Hematopoietic multipotent progenitor cell treated with erythropoietin and hydrocortisone succinate and interleukin-3 and kit ligand, for 4 days (in vitro differentiated cells): ENCODE measurements at places on chromosomes 7 and 10.

DNA sequence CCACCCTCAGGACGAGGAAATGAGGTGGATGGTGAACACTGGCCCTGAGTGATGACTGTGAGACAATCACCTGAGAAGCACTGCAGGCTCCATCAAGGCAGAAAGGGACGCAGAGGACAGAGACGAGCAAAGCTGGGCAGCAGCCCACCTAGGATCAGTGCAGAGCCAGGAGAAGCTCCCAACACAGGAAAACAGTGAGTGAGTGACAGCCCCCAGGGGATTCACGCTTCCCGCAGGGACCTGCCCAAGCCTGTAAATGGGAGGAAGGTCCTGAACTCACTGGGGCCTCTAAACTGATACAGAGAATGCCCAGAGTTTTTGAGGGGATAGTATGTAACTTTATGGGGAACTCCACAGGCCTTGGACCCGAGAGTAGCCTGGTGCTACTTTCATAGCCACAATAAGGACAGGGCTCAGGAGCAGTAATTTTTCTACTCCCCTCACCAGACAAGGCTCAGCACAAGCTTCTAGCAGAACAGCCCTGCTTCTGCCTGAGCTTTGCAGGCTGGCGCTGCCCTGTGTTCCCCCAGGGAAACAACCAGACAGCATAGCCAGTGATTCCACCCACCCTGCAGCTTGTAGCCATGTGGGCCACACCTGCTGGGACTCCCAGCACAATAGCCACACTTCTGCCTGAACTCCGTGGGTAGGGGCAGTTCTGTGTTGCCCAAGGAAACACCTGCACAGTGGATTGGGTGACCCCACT is 708.4 kb downstream of the POM121L12 start:
- DNase-seq: no peak

DNA sequence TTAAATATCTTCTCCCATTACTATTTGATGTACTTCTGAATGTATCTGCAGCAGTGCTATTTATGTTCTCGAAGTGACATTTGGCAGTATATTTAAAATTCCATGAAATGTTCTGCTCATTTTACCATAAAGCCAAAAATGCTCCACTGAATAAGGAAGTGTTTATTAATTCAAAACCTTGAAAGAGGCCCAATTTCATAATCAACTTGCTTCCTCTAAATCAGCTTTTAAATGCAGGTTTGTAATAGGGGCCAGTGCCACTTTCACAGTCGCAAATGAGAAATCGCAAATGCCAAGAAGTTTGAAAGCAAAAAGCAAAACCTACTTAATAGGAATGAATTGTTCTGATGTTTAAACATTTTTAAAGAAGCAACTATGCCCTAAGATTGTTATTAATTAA is 11.4 kb downstream of the NHLRC2 start:
- DNase-seq: peak; percentile 67

- no peak for DNase-seq
Observed at GRCh38 chr10:88346144-88346977, 236.8 kb downstream of the RNLS start.

DNA sequence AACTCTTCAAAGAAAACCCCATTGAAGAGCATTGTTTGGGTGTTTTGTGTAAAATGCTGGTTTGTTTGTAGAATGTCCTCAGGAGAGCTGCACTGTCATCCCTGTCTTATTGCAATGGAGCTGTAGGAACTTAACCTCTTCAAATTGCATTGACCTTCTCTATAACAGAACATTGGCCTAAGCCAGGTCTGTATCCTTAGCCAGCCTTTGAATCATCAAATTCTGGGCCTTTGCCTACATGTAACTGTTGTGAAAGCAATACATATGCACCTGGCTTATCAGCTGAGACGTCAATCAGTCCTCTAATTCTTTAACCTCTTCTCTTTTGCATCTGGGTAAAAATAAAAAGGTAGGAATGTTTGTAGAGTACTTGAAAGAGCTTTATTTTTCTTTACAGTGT is 196.0 kb downstream of the CSTF2T start:
- no peak for DNase-seq

- DNase-seq: no peak
Observed at GRCh38 chr10:47278152-47278473, 21.9 kb upstream of the GDF10 start.

DNA sequence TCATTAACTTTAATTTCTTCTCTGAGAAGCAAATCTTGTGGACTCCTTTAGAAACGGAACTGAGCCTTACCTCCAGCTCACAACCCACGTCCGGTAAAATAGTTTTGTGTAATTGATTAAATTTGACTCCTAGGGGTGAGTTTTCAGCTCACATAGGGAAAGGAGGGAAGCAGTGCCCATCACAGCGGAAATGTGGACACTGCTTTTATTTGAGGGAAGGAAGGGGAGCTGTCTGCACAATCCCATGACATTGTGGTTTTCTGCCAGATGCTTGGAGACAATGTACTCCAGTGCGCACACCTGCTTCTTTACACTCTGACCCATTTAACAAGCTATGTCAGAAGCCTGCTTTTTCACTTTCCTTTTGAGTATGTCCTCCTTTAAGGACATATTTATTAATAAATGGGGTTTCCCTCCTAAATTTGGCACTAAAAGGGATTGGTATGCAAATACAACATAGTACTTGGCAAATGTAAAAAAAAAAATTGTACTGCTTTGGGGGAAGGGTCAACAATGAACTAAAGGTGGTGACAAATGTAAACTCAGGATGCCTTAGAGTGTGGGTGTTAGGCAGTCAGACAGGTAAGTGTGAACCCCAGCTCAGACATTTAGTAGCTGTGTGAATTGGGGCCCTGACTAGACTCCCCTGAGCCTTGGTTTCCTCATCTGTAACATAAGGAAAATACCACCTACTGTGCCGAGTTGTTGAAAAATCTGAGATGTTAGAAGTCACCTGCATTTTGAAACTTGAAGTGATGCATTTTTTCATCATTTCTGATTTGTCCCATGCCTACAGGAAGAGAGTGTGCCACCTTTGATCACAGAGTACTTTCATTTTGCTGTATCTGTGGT is 90.2 kb upstream of the KLF6 start:
- no peak for DNase-seq

DNA sequence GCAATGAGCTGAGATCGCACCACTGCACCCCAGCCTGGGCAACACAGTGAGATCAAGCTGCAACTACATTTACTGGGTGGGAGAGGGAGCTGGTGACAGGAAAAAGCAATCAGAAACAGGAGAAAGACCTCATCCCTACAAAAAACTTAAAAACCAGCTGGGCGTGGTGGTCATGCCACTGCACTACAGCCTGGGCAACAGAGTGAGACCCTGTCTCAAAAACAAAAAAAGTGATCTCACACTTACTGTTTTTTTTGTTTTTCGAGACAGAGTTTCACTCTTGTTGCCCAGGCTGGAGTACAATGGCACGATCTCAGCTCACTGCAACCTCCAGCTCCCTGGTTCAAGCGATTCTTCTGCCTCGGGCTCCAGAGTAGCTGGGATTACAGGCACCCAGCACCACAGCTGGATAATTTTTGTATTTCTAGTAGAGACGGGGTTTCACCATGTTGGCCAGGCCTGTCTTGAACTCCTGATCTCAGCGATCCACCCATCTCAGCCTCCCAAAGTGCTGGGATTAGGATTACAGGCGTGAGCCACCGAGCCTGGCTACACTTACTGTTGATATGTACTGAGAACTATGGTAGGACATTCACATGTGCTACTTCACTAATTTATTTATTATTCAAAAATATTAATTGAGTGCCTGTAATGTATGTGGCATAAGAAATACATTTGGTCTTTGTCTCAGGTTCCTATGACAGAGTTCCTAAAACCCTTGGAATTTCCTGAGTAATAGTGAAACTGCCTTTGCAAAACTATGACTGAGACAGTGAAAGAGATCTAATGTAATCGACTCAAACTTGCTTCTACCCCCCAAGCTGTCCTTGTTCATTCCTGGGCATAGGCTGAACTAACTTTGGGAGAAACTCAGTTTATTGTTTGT is 27.7 kb upstream of the NRBF2 start:
- DNase-seq: no peak

GRCh38 chr7:104627516-104627915 is 299.1 kb downstream of the LHFPL3 start:
- DNase-seq: peak; percentile 67

DNA sequence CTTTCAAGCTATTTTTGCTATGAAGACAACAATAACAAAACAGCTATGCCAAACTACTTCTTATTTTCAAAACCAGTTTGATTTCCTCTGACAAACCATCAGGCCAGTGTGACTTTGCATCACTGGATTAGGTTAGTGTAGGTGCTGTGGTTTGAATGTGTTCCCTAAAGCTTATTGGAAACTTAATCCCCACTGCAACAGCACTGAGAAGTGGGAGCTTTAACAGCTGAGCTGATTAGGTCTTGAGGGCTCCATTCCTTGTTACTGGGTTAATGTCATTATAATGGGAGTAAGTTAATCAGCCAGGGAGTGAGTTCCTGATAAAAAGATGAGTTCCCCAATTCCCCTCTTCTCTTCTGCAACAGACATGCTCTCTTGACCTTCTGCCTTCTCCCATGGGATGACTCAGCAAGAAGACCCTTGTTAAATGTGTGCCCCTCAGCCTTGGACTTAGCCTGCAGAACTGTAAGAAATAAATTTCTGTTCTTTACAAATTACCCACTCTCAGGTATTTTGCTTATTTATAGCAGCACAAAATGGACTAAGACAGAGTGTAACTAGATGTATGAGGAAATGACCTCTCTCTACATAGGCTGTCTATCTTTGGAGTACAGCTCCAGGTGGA is 186.8 kb downstream of the CTTNBP2 start:
- no peak for DNase-seq

- no peak for DNase-seq
Observed at GRCh38 chr7:5276611-5277010, 6.1 kb upstream of the SLC29A4 start.

GRCh38 chr7:2198760-2199159 is 34.0 kb downstream of the MAD1L1 start:
- no peak for DNase-seq

GRCh38 chr10:11663763-11664555 is 52.5 kb upstream of the USP6NL start:
- DNase-seq: no peak

DNA sequence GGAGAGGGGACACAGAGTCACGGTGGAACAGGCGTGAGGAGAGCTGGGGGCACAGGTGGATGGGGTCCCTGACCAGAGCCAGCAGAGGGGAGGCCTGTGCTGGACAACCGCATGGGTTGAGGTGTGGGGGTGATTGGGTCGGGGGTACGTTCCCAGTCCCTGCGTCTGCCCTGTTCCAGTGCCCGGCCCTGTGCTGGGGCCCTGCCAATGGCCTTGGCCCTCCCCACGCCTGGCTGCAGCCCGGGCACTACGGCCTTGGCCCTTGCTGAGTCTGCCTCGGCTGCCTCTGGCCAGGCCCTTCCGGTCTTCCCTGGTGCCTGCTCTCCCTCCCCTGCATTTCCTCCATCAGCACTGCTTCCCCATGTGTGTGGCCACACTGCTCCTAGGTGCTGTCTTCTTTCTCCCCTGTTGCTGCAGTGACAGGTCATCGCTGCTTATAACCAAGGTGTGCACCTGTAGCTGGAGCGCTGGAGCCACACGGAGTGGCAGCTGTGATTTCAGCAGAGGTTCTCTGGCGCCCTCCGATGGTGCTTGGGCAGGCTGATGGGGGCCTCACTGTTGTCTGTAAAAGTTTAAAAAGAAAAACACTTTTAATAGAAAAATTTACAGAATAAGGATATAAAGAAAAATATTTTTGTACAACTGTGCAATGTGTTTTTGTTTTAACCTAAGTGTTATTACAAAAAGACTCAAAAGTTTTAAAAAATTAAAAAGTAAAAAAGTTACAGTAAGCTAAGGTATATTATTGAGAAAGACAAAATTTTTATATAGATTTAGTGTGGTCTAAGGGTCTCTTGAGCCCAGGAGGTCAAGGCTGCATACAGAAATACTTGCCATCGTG is 45.2 kb upstream of the BHLHA15 start:
- DNase-seq: peak; percentile 57

GRCh38 chr7:143367972-143368371 is 5.5 kb upstream of the FAM131B start:
- no peak for DNase-seq

GRCh38 chr7:135409845-135410542 is 99.9 kb downstream of the CNOT4 start:
- no peak for DNase-seq

DNA sequence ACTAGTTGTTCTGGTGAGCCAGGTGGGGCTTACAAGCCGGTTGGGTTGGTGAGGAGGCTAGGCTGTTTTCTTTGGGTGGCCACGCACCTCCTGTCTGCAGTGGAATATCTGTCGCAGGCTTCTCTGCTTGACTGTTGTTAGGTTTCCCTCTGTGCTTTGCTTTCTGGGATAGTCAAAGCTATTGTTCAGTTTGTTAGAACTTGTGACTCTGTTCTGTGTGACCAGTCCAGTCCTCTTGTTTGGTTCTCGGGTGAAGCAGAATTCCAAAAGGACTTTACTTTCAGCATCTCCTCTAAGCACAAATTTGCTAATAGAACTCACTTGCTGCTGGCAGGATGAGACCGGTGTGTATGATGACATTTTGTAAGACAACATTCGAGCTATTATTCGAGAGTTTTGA is 105.3 kb downstream of the CREB5 start:
- no peak for DNase-seq

GRCh38 chr7:131104596-131105293 is 222.9 kb upstream of the MKLN1 start:
- DNase-seq: peak; percentile 52

DNA sequence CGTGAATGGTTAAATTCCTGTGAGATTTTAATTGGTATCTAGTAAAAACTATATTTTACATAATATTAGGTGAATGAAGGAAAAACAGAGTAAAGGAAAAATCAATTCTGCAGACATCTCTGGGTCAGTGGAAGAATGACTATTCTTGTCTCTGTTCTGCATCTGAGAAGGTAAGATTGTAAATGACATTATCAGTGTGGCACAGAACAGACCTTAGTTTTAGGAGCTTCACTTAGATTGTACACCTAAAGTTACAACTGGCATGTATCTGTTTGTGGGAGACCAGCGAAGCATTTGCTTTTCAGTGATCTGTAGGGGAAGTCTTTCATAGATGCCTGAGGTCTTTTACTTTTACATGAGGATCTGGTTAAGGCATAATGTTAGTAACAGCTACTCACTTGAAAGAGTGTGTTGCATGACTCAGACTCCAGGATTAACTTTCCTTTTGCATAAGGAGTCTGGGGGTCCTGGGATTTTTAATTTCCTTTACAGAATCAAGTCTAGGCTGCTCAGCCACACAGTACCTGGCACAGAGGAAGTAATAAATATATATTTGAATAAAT is 56.2 kb downstream of the JMJD1C start:
- peak; percentile 3 for DNase-seq

DNA sequence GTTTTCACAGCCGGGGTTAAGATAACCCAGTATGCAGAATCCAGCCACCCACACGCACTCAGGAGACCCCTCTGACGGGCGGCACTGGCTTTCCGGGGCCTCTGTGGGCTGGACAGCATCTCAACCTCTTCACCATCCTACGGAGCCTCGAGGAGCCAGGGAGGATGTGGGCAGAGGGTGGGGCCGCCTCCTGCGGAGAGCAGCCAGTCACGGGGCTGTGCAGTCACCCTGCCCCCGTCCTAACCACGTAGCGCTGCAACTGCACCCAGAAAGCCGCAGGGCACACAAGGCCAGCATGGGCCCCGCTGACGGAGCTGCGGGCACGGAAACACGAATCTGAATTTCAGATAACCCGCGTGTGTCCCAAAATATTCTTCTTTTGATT is 270.3 kb downstream of the ELFN1 start:
- peak; percentile 97 for DNase-seq
